ENCODE measurements at places on chromosomes 16 and 17. TPM values are rescaled to one million over a fixed set of nuclear protein-coding genes. Genes with fewer than 3 reads are reported as not detected.

- DNase-seq = no peak
These were observed 23.0 kb downstream of the DNAH2 start for GRCh38 chr17:7740481-7741001.

GRCh38 chr16:11398851-11399250 lies 53.6 kb downstream of the RMI2 start:
- no peak for DNase-seq

Gene PDILT
- total RNA-seq = not detected

Gene NACA2
- total RNA-seq = not detected

DNA sequence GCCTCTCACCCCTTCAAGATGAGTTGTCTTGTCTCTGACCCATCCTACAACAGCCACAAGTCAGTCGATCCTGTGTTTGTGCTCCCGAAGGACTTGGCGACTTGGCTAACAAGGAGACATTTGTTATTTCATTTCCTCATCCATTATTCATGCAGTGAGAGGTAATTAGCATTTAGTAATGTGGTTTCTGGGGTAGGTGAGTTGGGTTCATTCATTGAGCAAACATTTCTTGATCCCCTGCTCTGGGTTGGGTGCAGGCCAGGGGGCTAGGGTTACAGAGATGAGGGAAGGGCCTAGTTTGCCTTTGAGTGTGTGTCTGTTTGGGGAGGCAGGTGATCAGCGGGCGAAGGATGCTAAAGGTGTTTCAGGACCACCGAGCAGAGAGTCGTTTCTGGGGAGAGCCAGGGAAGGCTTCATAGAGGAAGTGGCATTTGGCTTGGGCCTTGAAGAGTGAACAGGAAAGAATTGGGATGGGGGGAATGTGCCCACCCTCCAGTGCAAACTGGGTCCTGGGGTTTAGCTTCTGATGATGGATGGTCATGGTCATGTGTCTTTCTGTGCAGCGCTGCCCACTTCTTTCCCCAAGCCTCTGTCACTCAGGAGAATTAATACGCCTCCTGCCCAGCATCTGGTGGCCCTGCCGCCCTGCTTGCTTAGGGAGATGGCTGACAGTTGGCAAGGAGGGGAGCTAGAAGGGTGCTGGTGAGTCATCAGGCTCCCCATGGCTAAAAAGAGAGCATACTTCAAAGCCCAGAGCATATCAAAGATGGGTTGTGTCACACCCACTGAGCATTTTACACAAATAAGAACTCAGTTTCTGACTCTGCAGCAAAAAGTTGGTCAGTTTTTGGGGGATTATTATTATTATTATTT lies 38.5 kb downstream of the MSI2 start:
- DNase-seq = peak; percentile 12

GRCh38 chr16:49594153-49594552 lies 220.5 kb downstream of the C16orf78 start:
- DNase-seq = no peak

DNA sequence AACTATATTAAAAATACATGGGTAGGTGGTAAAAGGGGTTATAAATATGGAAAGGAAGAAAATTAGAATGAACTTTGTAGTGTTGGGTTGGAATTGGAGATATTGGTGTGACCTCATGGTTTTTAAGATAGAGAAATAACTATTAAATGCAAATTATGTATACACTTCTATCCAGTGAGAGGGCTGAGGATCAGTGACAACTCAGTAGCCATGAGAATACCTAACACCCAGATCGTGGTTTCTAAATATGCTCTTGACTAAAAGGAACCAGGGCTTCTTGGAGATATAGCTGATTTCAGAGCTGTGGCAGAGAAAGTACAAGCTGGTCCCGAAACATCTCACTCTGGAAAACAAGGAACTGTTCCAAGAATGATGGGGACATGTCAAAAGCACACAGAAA lies 44.4 kb downstream of the SLC6A4 start:
- no peak for DNase-seq

Gene CA5A
- not detected for total RNA-seq

- DNase-seq = peak; percentile 79
These were observed 19.7 kb downstream of the IGF2BP1 start for GRCh38 chr17:49016775-49017463.

DNA sequence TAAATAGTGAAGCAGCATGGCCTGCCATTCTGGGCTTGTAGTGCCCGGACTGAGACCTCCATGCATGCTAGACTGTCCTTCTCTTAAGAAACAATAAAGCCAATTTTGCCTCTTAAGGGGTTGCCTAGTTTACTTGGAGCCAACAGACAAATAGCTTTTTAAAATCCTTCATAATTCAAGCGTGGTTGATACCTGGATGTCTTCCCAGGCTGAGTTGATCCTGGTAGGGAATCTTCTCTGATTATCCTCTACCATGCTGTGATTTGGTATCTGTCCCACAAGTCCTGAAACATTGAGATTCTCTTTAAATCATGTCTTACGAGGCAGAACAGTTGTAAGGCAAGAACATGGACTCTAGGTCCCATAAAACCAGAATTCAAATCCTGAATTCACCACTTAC lies 359.6 kb upstream of the CCL2 start:
- no peak for DNase-seq

Gene MGAT5B
- 0.17 TPM for total RNA-seq

DNA sequence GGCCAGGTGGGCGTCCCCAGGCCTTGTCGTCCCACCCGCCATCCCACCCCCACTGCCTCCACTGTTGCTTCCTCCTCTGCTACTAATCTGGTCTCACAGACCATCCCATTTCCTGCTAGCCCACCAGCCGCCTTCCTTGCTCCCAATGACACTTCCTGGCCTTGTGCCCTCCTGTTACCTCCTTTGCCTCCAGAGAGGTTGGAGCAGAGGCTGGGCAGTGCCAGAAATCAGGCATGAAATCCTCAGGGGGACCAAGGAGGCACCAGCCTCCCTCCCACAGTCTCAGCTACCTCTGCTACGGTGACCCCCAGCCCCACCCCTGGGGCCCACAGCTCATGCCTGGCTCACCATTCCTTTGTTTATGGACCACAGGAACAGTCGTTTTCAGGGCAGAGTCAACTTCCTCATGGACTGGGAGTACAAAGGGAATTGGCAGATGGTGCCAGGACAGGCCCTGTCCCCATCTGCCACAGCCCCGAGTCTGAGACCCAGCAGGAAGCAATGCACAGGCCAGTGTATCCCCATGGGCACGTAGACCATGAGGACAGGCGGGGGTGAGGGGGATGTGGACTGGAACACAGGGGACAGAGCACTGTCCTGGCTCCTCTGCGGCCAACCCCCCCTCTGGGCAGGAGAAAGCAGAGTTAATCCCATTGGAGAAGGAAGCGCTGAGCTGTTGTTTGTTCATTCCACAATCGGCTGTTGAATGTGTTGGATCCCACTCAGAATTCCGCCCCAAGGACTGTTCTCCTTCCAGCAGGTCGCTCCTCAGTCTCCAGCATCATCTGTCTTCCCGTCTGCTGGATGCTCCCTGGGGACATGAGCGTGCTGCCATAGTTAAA lies 2.2 kb upstream of the CDH5 start:
- peak; percentile 45 for DNase-seq

GRCh38 chr17:28030386-28030785 lies 12.1 kb upstream of the NLK start:
- no peak for DNase-seq

GRCh38 chr17:74951680-74952421 lies 16.2 kb downstream of the OTOP3 start:
- no peak for DNase-seq

DNA sequence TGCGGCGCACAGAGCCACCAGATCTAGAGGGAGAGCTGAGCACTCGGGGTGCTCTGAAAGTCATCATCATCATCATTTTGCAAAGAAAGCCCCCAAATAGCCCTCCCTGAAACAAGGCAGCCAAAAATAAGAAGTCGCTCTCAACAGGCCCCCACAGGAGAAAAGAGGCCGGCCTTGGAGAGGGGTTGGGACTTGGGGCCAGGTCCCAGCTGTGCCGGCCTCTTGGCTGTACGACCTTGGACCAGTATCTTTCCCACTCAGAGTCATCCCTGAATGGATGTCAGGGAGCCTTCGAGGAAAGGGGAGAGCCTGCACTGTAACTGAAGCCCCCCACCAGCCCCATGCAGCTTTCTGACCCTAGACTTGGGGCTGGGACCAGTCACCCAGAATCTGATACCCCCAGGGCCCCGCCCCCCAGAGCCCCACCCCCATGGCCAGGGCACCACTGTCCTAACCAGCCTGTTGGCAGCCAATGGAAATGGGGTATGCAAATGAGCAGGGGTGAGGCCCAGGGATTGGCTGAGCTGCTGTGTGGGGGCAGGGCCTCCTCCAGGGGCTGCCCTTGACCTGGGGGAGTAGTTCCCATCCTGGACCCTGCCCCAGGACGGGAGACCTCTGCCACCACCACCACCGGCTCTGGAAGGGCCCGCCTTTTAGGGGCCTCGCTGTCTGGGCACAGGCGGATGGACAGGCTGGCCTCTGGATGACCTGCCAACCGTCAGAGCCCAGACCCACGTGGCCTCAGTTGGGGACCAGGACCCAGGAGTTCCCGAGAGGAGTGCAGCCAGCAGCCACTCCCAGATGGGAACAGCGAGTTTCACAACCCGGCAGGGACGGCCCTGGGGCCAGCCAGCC lies 15.4 kb downstream of the ZFPM1 start:
- no peak for DNase-seq

DNA sequence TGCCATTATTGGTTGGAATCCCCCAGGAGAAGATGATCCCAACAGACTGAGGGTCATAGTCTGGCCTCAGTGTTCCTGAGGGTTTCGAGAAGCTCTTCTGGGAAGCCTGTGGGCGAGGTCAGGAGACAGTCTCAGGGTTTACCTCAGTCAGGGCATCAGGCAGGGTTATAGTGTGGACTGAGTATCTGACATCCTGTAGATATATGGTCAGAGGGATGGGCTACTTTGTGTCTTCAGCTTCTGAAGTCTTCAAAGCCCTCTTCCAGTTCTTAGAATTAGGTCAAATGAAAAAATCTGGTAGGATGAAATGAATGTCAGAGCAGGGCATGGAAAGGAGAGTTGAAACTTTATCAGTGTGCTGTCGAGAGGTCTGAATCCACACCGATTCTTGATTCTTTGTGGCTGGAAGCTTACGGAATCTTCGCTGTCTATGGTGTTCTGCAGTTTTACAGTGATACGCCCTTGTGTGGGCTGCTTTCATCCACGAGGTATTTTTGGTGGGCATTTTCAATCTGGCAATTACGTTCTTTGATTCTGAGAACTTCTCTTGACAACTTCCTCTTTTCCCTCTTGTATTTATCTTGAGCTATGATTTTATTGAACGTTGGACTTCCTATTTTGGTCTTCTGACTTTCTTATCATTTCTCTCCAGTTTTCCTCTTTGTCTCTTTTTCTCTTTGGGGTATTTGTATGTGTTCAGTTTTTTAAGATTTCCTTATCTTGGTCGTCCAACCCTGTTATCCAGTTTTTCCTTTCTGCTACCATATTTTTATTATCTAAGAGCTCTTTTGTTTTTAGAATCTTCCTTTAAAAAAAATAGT lies 30.4 kb downstream of the BPTF start:
- DNase-seq = no peak

DNA sequence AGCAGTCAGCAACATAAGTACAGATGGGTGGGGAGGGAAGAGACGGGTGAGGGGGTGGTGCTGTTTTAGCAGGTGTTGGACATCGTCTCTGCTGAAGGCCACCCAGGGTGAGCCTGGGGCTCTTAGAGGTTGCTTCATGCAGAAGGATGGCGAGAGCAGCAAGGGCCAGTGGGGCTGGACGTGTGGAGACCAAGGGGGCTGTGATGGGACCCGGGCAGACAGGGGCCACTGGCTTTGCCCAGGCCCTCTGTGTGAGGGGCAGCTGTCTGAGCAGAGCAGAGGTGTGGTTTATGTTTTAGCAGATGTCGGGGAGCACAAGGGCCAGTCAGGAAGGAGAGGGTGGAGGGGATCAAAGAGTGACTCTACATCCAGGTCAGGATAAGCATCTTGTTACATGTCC lies 4.8 kb downstream of the NARF start:
- no peak for DNase-seq

Data from fibroblast of lung (primary cell).